ENCODE measurements at places on chromosomes 3 and 15.

GRCh38 chr3:30476368-30477084 is 129.9 kb upstream of the TGFBR2 start:
- no peak for DNase-seq

DNA sequence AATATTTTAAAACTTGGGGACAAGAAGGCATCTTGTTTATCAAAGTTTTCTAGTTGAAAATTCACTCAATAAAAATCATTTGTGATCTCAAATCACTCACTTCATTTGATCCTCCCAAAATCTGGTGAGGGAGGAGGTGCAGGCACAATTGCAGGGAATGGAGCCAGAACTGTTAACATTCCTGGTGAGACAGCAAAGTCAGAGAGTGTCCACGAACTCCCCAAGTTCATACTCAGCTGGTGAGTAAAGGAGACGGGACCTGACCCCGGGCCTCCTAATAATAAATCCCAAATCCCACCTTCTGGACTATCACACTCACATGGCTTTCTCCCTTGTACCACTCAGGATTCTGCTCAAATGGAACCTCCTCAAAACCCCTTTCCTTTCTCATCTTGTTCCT is 252.3 kb upstream of the LRTM1 start:
- DNase-seq: no peak

DNA sequence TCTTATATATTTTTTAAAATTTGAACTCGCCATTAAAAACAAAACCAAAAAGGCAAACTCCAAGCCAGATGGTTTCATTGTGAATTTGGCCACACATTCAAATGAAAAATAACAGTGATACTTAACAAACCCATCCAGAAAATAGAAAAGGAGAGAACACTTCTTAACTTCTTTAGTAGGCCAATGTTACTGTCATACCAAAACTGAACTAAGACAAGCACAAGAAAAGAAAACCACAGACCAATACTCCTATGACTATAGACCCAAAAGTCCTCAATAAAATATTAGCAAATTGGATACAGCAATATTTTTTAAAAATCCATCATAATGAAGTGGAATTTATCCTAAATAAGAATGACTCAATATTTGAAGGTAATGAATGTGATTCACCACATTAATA is 73.5 kb upstream of the ALDH1A3 start:
- no peak for DNase-seq

GRCh38 chr15:34847598-34847997 is 52.2 kb upstream of the ACTC1 start:
- no peak for DNase-seq

DNA sequence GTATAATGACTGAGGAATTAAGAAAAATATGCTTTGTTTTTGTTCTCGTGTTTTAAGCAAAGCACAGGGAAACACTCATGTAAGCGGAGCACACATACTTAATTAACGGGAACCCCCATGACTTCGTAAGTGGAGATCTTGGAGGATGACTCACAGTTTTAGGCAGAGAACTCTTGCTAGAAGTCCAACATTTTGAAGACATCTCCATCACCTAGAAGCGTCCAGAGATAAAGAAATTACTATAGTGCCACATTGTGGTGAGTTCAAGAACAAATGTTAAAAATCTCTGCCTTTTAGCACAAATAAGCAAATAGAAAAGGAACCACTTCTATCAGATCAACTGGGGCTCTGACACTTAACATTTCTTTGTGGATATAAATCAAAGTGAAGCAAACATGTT is 194.1 kb upstream of the ARHGEF26 start:
- peak; percentile 11 for DNase-seq

DNA sequence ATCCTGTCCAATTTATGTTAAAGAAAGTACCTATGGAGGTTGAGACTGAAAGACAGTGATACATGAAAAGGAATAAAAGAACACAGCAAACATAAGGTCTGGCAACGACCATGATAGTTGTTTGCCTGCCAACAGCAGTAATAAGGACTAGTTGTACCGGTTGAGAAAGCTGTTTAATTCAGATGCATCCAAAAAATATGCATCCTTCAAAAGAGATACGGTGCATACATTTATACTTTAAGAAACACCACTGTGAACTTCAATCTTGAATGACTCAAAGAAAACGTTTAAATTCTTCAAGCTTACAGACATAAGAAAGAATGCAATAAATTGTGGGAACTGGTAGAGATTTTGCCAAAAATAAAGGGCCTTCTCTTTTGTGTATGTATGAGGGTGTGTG is 492.1 kb downstream of the NLGN1 start:
- DNase-seq: no peak

GRCh38 chr3:182491577-182491976 is 301.7 kb upstream of the ATP11B start:
- DNase-seq: no peak

GRCh38 chr3:165185707-165186327 is 10.4 kb downstream of the SLITRK3 start:
- peak; percentile 56 for DNase-seq

DNA sequence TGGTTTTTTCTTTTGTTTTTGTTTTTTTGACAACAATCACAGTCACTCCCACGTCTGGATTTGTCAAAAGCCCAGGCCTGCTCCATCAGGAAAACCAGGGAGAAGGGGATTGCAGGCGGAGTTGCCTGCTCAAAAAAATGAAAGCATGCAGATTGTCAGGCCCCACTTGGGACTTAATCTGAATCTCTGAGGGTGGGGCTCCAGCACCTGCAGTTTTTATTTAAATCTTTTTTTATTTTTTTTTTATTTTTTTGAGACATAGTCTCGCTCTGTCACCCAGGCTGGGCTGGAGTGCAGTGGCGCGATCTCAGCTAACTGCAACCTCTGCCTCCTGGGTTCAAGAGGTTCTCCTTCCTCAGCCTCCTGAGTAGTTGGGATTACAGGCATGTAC is 140.9 kb downstream of the FOXP1 start:
- DNase-seq: no peak

DNA sequence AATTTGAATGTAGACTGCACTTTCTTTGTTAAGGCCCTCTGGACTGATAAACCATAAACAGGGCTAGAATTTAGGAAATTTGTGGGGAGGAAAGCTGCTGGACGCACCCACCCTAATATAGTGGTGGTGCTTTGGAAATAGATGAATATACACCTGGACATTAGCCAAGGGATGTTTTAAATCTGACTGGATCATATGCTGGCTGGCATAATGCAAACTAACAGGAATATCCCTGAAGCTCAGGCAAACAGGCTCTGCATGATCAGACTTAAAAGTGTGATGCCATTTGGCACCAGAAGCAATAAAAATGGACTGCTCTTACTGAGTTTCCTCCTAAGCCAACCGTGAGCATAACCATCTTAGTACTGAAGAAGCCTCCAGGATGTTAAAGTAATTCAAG is 465.8 kb upstream of the ROBO1 start:
- DNase-seq: no peak

GRCh38 chr3:106130384-106131198 is 261.8 kb upstream of the CBLB start:
- DNase-seq: no peak

GRCh38 chr15:65558336-65558735 is 28.1 kb downstream of the HACD3 start:
- DNase-seq: no peak

GRCh38 chr3:10459954-10460754 is 45.2 kb downstream of the ATP2B2 start:
- peak; percentile 62 for DNase-seq

- no peak for DNase-seq
Observed at GRCh38 chr15:65268411-65268810, 18.3 kb downstream of the PARP16 start.

- no peak for DNase-seq
Observed at GRCh38 chr3:19595884-19596283, 338.1 kb downstream of the EFHB start.

GRCh38 chr3:59559721-59560435 is 510.1 kb upstream of the CFAP20DC start:
- no peak for DNase-seq

GRCh38 chr3:53104762-53105161 is 25.5 kb downstream of the RFT1 start:
- no peak for DNase-seq

GRCh38 chr3:51397392-51397791 is 6.3 kb downstream of the RBM15B start:
- DNase-seq: no peak

- no peak for DNase-seq
Observed at GRCh38 chr3:105427332-105427731, 60.6 kb downstream of the ALCAM start.

GRCh38 chr3:123757281-123757940 is 126.7 kb downstream of the MYLK start:
- no peak for DNase-seq

DNA sequence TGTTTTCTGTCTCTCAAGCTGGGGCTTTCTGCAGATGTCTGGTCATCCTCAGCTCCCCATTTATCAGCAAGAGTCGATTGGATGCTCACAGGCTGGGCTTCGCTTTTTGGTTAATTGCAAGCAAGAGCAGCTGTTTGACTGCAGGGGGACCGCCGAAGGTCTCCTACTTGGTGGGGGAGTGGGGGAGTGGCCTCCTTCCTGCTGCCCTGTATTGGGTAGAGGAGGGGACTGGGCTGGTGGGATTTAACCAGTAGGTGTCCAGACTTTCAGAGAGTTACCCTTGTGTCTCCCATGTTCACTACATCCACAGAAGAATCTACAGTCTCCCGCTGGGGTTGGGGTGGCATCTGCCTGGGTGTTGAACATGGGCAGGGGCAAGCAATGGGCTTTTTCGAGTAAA is 78.7 kb downstream of the PLXNA1 start:
- no peak for DNase-seq

- DNase-seq: no peak
Observed at GRCh38 chr3:10771486-10772270, 44.4 kb upstream of the SLC6A11 start.

GRCh38 chr15:49900903-49901235 is 218.2 kb downstream of the ATP8B4 start:
- DNase-seq: no peak

- peak; percentile 13 for DNase-seq
Observed at GRCh38 chr3:76107935-76108570, 322.7 kb upstream of the ZNF717 start.

GRCh38 chr3:102727340-102727739 is 292.5 kb downstream of the ZPLD1 start:
- DNase-seq: no peak

DNA sequence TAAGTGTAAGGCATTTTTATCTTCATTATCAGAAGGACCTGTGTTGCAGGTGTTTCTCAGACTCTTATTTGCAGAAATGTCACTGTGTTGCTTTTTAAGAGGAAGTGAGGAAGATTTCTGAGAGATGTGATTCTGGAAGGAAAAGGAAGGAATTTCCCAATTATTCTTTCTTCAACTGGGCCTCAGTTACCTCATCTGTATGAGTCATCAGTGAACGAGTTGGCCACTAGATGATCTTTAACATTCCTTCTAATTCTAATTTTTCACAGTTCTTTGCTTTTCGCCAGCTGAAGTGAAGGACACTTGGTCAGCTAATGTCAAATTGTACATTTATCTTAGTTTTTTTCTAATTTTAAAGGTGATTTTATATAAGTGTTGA is 28.9 kb downstream of the CLEC3B start:
- no peak for DNase-seq

DNA sequence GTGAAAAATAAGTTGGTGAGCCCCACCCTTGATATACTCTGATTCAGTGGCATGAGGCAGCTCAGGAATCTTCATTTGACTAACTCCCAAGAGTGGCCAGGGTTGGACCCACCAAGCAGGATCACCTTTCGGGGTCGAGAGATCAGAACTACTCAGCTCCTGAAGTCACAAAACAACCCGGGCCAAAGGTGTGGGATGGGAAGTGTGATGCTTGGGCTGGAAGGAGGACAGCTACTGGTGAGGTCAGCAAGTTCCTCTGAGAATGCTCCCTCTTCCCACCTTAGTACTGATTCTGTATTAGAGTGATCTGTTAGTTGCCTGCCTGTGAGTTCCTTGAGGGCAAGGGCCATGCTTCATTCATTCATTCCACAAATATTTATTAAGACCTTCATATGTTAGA is 15.1 kb downstream of the ESYT3 start:
- no peak for DNase-seq

- DNase-seq: no peak
Observed at GRCh38 chr15:76184650-76185035, 124.9 kb downstream of the TMEM266 start.

GRCh38 chr3:33940736-33941135 is 142.3 kb downstream of the PDCD6IP start:
- no peak for DNase-seq

GRCh38 chr15:97502038-97502437 is 458.5 kb upstream of the ARRDC4 start:
- DNase-seq: no peak

GRCh38 chr3:126070146-126070545 is 13.8 kb downstream of the SLC41A3 start:
- no peak for DNase-seq

DNA sequence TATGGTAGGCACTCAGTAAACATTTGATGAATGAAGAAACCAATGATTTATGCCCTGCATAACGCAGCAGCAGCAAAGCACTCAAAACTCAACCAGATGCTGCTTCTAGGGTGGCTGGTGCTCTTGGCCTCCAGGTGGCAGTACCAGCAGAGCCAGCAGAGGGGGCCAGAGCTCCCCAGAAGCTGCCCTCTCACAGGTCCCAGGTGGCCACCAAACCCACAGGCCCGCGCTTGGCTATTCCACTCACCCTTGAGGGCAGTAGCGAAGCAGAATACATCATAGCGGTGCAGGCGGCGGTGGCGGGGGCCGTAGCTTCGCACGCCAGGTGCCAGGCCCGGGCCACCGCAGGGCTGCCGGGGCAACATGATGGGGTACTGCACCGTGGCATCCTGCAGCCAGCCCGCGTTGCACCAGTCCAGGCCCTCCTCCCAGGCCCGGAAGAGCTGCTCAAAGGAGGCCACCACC is 16.6 kb downstream of the HAPLN3 start:
- DNase-seq: peak; percentile 77

- no peak for DNase-seq
Observed at GRCh38 chr15:60886680-60887079, 342.4 kb downstream of the RORA start.

DNA sequence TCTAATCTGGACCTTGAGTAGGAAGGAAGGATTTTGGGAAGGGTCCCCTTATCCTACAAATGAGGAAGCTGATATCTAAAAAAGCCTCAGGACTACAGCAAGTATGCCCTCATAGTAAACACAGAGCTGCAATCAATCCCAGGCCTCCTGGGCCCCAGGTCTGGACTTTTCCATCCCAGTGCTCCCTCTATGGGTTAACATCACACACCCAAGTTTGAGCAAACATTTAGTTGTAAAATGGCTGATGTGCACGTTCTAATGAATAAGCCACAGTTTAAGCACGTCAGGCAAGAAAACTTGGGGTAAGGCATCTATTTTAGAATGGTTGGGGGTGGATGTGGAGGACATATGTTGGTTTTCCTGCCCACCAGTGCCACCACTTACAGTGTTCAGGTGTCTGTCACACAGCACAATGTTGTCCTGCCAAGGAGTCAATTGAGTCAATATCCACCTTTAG is 44.3 kb upstream of the UBE2E1 start:
- DNase-seq: peak; percentile 47

GRCh38 chr3:139935016-139935865 is at the start of gene CLSTN2:
TSS of gene CLSTN2 (plus strand) at chr3:139935185.
- DNase-seq: peak; percentile 41

GRCh38 chr3:4776980-4777581 is 202.2 kb upstream of the BHLHE40 start:
- DNase-seq: peak; percentile 71

GRCh38 chr3:64908251-64908685 is 220.5 kb upstream of the ADAMTS9 start:
- no peak for DNase-seq

GRCh38 chr3:13176445-13176844 is 103.2 kb upstream of the IQSEC1 start:
- no peak for DNase-seq

Data from GM10248 (cell line).